ENCODE measurements at places on chromosomes 4 and X. TPM values are rescaled to one million over a fixed set of nuclear protein-coding genes. Genes with fewer than 3 reads are reported as not detected.

REPS2 gene
- total RNA-seq, result 1.3 TPM

EBP gene
- total RNA-seq, result 150 TPM

TRIM75 gene
- not detected for total RNA-seq

TCEAL7 gene
- not detected for total RNA-seq

ANK2 gene
- 0.52 TPM for total RNA-seq

CORIN gene
- total RNA-seq, result not detected

VSIG1 gene
- total RNA-seq, result 0.12 TPM

RBMXL3 gene
- total RNA-seq, result not detected

SULT1E1 gene
- total RNA-seq, result not detected

MID1 gene
- total RNA-seq, result 36.1 TPM

HOPX gene
- not detected for total RNA-seq

Data from A549 treated with dexamethasone at 1 μM for 4 hours (cell line).